Suprapubic skin (tissue), 4 donors: ENCODE measurements at places on chromosomes 16 and 17.

GRCh38 chr17:75720656-75721462 lies at the start of gene ITGB4:
ITGB4 (plus strand) TSS chr17:75721459; CDS start chr17:75724704, 3,245 bp downstream.
- H3K36me3 ChIP-seq = peaks cover 14% of the 10 kb centered on the region
- peak within 1 kb of the TSS; percentile 63 for H3K4me3 ChIP-seq
- peaks cover 10% of the 10 kb centered on the region for H3K27me3 ChIP-seq
- peaks cover 30% of the 10 kb centered on the region for H3K4me1 ChIP-seq
- DNase-seq = no peak
- peak within 1 kb of the TSS; percentile 87 for H3K27ac ChIP-seq

- H3K27ac ChIP-seq = no peak overlapping the region
- no peak overlapping the region for H3K4me3 ChIP-seq
- no peaks in the 10 kb centered on the region for H3K36me3 ChIP-seq
These were observed 138.0 kb upstream of the NUDT7 start for GRCh38 chr16:77584205-77584859.

GRCh38 chr16:11916524-11917285 lies 949 bp upstream of the GSPT1 start:
- H3K4me3 ChIP-seq = peak overlapping the region; percentile 98
- DNase-seq = no peak
- peak overlapping the region; percentile 97 for H3K27ac ChIP-seq
- H3K4me1 ChIP-seq = peaks cover 32% of the 10 kb centered on the region
- no peaks in the 10 kb centered on the region for H3K27me3 ChIP-seq
- no peaks in the 10 kb centered on the region for H3K36me3 ChIP-seq

- peaks cover 86% of the 10 kb centered on the region for H3K27me3 ChIP-seq
- no peak overlapping the region for H3K4me3 ChIP-seq
- no peak for DNase-seq
- peaks cover 8% of the 10 kb centered on the region for H3K4me1 ChIP-seq
- no peak overlapping the region for H3K27ac ChIP-seq
These were observed 3.8 kb downstream of the TPSD1 start for GRCh38 chr16:1259760-1260068.

- no peak for DNase-seq
- peaks cover 15% of the 10 kb centered on the region for H3K4me1 ChIP-seq
- H3K4me3 ChIP-seq = no peak overlapping the region
- no peaks in the 10 kb centered on the region for H3K36me3 ChIP-seq
- no peak overlapping the region for H3K27ac ChIP-seq
These were observed 95.7 kb upstream of the METRNL start for GRCh38 chr17:82983510-82984248.

DNA sequence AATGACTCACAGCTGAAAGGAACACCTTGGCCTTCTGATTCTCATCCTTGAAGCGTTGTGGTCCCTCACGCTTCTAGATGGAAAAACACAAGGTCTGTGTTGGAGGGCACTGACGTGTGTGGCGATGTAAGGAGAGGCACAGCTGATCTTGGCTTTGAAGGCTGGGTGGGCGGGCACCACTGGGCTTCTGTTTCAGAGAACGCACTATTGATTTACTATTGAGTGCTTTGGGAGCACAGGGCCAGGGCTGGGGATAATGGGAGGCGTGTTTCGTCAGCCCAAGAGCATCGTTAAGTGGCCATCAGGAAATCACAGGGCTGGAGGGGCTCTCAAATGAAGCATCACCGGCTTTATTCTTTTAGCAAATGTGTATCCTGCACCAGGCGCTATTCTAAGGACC lies 70.7 kb downstream of the CMIP start:
- H3K27me3 ChIP-seq = no peaks in the 10 kb centered on the region
- no peak for DNase-seq
- peaks cover 47% of the 10 kb centered on the region for H3K4me1 ChIP-seq
- no peak overlapping the region for H3K4me3 ChIP-seq
- peak overlapping the region; percentile 70 for H3K27ac ChIP-seq
- no peaks in the 10 kb centered on the region for H3K36me3 ChIP-seq

- H3K4me1 ChIP-seq = peaks cover 38% of the 10 kb centered on the region
- H3K27me3 ChIP-seq = no peaks in the 10 kb centered on the region
- no peak for DNase-seq
- peak overlapping the region; percentile 92 for H3K27ac ChIP-seq
- peak overlapping the region; percentile 62 for H3K4me3 ChIP-seq
These were observed 503 bp downstream of the DHX58 start for GRCh38 chr17:42111871-42112551.

DNA sequence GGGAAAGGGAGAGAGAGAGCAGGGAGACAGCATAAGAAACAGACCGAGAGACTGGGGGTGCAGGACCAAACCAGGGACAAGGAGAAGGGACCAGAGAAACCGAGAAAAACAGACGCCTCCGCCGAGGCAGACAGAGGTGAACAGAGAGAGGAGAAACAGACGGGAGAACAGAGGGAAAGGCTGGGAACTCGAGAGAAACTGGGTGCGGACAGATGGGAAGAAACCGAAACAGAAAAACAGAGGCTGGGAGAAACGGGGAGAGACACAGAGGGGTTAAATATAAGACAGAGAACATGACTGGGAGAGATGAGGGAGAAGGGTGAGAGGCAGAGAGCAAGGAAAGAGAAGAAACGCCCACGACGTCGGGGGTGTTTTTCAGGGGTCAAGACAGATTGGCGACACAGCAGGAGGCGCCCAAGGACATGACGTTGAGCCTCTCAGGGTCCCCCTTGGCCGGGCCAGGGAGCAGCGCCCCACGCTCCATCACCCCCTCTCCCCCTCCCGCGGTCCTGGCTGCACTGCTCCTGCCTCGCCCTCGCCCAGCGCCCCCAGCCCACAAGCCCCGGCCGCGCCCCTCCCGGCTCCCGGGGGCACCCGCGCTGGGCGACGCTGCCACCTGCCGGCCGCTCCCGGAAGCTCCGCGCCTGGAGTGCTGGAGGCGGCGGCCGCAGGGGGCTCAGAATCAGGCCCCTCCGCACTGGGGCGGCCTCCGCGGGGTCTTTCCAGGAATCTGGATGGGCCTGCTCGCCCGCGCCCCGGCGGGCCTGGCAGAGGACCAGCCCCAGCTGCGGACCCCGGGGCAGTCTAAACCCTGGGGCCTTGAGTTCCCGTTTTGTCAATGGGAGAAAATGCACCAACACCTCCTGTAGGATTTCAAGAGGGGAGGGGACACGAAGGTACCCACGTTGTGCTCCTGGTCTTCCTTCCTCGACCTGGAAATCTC lies 1.3 kb upstream of the TMEM92 start:
- H3K27ac ChIP-seq = peak overlapping the region; percentile 68
- no peaks in the 10 kb centered on the region for H3K36me3 ChIP-seq
- peak; percentile 83 for DNase-seq
- peak overlapping the region; percentile 65 for H3K4me3 ChIP-seq

- H3K4me3 ChIP-seq = peak within 1 kb of the TSS; percentile 75
- peak; percentile 82 for DNase-seq
- H3K4me1 ChIP-seq = peaks cover 40% of the 10 kb centered on the region
These were observed at the start of gene FAM20A for GRCh38 chr17:68600931-68601564. FAM20A (minus strand) TSS chr17:68601367; CDS start chr17:68600666, 701 bp downstream.
